Erythroblast (primary cell): ENCODE measurements at places on chromosomes 2 and 18.
A peak's percentile ranks its signal among the peaks of the same experiment; 100 is the strongest.

DNA sequence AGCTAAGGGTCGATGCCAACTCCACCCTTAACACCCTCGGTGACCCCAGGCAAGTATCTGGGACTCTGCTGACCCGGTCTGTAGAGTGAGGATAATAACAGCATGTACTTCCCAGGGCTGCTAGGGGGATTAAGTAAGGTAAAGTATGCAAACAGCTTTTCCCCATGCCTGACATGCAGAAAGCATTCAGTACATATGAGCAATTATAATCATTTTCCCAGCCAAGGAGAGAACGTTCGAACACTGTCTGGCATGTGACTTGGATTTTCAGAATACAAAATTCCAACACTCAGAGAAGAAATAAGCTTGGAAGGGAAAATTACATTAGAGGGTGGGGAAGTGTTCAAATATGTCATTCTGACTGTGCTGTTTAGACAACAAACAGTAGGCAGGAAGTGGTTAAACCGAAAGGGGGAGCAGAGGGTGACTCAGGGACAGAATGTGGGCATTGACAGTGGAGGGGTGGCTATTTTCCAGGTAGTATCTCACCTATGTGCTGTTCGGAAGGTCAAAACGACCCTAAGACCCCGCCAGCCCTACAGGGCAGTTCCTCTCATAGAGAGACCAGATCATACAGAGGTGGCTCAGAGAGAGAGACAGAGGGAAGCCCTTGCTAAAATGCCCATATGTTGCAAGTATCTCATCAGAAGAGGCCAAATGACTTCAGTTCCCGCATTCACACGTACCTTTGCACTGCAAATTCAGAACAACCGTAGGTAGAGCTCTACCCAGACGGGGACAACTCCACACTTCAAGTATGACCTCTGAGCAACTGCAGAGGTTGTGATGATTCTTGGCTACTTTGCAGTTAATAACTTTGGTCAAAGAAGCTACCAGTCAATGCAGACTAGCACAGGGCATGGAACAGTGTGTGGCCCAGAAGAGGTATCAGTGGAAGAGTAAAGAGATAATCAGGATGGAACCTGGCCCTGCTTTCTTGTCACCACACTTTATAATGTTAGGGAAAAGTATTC lies 14.8 kb downstream of the ASPRV1 start:
- peak; percentile 47 for DNase-seq

DNA sequence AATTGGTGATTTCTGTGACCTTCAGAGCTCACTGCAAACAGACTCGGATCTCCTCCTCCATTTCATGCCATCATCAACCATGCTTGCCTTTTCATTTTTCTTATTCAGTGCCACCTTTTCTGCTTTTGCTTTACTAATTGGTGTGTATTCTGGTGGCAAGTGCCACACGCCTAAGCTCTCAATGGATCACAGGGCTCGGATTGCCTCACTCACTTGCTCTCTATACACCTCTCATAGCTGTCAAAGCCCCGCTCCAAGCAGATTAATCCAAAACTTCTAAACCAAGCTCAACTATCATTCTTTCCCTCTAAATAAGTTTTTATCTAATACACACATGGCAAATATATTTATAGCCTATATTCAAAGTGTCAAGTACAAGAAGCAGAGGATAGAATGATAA lies 86.4 kb downstream of the PLEKHM3 start:
- no peak for DNase-seq

DNA sequence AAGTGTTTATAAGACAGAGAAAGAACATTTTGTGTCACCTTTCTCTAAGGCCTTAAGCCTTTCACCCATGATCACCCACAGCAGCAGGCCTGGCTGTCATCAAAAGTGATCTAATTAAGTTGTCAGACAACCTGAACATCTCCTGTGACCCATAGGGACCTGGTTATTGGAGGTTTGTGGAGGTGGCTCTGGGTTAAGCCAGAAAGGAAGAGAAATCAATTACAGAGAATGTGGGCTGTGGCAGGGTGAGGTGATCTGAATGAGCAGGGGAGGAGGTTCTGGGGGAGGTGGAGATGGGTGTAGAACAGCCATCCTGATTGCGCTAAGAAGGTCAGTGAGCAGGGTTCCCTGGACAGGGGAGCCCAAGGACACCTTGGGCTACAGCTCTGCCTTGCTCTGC lies 170.8 kb downstream of the FSHR start:
- no peak for DNase-seq

DNA sequence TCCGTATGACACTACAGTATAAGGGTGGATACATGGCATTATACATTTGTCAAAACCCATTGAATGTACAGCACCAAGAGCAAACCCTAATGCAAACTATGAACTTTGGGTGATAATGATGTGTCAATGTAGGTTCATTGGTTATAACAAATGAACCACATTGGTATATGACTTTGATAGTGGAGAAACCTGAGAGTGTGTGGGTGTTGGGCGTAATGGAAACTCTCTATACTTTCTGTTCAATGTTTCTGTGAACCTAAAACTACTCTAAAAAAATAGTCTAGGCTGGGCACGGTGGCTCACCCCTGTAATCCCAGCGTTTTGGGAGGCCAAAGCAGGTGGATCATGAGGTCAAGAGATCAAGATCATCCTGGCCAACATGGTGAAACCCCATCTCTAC lies 6.5 kb upstream of the ACTG2 start:
- DNase-seq, result no peak

DNA sequence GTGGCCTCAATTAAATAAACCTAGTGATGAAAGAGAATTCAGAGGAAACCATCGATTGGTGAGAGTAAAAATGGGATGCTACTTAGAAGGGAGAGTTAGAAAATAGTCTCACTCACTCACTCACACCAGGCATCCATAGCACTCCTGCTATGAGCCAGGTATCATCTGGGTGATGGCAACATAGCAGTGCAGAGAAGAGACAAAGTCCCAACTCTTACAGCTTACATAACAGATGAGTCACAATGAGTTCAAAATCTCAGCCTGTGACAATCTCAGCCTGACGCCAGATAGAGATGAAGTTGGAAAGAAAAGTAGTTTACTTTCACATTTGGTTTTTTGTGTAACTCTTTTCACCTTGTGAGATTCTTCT lies 55.4 kb upstream of the THOC1 start:
- DNase-seq, result no peak

GRCh38 chr2:70923378-70924015 lies 12.2 kb upstream of the ATP6V1B1 start:
- no peak for DNase-seq

GRCh38 chr2:85611705-85612587 lies at the start of gene C2orf68:
Gene C2orf68, minus strand, starts transcription at chr2:85612066. Its CDS starts 82 bp downstream, at chr2:85611984.
- peak; percentile 93 for DNase-seq

- no peak for DNase-seq
Observed at GRCh38 chr2:138741851-138742250, 38.3 kb downstream of the NXPH2 start.

DNA sequence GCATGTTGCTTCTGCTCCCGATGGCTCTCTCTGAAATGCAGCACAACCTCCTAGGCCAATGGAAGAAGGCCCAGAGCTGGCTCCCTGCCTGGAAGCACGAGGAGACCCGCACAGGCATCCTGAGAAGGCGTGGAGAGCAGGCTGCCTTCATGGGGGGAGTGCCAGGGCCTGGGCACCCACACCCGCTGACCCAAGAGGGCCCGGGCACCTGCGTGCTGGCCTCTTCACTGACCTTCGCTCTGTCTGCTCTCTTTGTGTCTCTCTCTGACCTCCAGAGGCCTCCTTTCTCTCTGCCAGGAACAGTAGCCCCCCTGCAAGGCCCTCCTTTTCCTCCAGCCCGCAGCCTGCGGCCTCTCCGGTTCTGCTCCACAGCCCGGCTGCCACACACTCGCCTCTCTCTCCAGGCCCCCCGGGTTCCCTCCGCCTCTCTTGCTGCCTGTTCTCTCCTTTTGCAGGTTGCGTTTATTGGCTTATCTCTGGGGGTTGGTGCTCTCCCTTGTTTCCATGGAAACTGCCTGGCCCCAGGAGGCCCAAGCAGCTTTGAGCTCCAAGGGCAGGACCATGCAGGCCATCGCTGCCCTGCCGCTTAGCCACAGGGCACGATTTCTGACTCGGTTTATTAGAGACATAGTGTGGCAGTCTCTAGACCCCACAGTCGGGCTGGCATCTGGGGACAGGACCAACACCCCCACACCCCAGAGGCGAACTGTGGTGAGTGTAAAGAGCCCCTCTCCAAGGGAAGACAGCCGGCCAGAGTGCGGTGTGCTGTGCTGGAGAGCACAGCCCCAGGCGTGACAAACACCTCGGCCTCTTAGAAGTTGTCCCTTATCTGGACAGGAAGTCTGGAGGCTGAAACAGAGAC lies 1.7 kb downstream of the MZT2B start:
- peak; percentile 59 for DNase-seq

DNA sequence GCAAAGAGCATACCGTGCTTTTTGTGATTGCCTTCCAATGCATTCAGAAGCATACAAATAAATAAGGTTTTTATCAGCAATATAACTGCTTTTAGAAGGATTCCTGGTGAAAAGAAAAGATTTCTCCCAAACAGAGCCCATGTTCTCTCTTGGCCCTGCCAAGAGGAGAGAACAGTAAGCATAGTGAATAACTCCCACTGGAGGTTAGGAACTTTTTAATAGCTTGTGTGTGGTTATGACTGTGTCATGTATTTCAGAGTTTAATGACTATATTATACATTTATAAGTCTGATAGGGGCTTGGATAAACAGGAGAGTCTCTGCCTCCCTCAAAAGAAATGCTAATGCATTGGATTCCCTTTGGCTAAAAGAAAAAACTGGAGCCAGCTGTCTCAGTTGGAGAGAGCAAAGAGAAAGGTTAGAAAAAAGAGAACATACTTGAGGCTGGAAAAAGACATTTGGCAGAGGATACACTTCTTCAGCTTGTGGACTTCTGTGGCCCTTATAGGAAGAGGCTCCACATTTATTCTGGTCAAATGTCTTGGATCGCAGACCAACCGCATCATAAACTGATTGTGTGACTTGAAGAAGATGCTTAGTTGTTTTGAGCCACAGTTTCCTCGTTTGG lies 63.0 kb upstream of the SPRED2 start:
- DNase-seq, result no peak

DNA sequence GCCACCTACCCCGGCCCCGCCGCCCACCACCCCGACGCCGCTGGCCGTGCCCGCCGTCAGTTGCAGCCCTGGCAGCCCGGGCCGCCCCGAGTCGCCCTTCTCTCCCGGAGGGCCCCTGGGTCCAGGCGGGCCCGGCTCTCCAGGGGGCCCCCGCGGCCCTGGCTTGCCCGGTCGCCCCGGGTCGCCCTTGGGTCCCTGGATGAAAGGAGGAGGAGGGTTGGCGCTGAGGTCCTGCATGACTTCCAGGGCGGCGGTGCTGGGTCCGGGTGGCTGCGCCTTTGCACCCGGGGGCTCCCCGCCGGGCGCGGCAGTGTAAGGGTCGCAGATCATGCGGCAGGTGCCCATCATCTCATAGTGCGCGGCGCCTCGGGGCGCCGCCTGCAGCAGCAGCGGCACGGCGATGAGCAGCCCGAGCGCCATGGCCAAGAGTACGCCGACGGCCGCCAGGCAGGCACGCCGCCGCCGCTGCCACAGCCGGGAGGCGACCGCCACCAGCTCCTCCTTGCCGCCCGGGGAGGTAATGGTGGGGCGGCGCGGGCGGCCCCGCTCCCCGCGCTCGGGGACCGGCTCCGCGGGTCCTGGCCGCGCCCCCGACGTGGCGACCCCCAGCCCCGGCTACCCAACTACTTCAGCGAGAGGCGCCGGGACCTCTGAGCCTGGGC lies 570 bp downstream of the C1QL2 start:
- no peak for DNase-seq
